Panc1 (cell line): ENCODE measurements at places on chromosomes 7 and 10.

- peak; percentile 61 for DNase-seq
These were observed 134.5 kb downstream of the NRBF2 start for GRCh38 chr10:63267414-63268148.

- DNase-seq, result no peak
These were observed 65.7 kb upstream of the FZD8 start for GRCh38 chr10:35707642-35708425.

DNA sequence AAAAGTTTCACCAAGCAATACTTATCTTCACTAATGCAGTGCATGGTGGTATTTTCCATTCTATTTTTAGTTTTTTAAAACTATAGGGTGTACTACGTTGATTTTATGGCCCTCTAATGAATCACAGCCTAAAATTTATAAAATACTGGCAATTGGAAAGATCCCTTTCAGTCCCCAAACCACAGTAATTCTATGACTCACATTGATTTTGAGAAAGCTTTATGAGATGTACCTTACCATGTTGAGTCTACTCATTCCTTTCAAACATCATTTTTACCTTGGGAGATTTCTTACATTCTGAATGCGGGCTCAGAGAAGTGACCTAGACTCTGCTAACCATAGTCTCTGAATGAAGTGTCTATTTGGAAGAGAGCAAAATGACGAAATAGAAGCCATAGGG lies 141.6 kb downstream of the GPR85 start:
- no peak for DNase-seq

- DNase-seq, result no peak
These were observed 222.2 kb downstream of the DNAJB6 start for GRCh38 chr7:157558875-157559595.

GRCh38 chr10:117342641-117343040 lies 32.6 kb downstream of the PDZD8 start:
- no peak for DNase-seq

- no peak for DNase-seq
These were observed 358.7 kb downstream of the PHF14 start for GRCh38 chr7:11332186-11332864.

GRCh38 chr7:157335991-157336382 lies 817 bp upstream of the DNAJB6 start:
- no peak for DNase-seq

DNA sequence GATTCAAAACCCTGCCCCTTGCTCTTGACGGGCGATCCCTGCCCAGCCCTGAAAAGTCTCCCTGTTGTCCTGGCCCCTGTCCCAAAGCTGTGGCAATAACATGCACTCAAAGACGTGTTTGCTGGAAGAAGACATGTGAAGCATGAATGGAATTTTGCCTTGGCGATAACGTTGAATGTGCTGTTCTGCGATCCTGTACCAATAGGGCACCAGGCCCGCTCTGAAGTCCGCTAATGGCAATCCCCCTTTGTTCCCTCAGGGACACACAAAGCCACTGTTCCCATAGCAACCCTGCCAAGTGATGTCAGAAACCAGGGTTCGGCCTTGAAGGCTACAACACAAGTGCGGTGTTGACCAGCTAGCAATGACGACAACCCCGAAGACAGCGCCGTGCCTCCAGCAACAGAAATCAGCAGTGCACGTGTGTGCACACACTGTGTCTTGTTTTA lies 284.6 kb downstream of the KLF6 start:
- DNase-seq, result no peak

DNA sequence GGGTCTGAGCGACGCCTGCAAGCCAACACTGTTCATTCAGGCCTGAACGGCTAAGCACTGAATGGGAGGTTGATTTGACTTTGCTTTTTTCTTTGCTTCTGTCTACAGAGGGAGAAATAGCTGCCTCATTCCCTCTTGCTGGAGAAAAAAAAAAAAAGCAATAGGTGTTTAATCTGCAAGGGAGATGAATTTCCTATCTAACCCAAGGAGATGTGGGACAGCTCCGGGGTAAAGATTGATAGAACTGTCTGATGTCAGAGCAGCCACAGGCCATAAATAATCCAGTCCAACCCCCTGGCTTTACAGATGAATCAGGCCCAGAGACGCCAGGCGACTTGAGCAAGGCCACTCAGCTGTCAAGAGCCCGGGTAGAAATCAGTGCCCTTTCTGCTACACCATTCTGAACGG lies 168.0 kb downstream of the ARHGAP12 start:
- DNase-seq, result no peak

GRCh38 chr7:115747174-115747573 lies 283.4 kb downstream of the TFEC start:
- no peak for DNase-seq

- DNase-seq, result no peak
These were observed 41.1 kb downstream of the CAV1 start for GRCh38 chr7:116565981-116566380.

- no peak for DNase-seq
These were observed 43.4 kb downstream of the PTTG1IP2 start for GRCh38 chr7:90512821-90513254.

DNA sequence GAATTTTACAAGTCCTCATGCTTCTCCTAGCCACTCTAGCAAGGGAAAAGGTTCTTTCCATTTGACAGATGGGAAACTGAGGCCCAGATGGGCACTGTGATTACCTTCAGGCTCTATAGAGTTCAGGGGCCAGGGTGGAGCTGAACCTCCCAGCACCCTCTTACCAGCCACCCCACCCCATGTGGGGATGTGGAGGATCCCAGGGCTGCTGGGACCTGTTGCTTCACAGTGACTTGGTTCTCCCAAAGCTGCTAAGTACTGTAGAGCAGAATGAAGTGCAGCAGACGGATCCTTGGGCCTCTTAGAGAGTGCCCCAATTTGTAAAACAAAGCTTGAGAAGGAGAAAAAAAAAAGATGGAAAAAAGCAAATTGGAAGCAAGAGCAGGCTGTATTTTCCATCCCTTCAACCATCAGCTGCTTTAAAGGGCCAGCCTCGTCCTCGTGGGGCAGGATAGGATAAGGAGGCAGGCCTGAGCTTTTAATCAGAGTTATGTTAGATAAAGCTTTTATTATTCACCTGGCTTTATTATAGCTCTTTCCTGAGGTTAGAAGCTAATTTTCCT lies 147.0 kb downstream of the CDH23 start:
- DNase-seq, result no peak

GRCh38 chr10:79209340-79209739 lies 137.9 kb upstream of the PPIF start:
- DNase-seq, result no peak

DNA sequence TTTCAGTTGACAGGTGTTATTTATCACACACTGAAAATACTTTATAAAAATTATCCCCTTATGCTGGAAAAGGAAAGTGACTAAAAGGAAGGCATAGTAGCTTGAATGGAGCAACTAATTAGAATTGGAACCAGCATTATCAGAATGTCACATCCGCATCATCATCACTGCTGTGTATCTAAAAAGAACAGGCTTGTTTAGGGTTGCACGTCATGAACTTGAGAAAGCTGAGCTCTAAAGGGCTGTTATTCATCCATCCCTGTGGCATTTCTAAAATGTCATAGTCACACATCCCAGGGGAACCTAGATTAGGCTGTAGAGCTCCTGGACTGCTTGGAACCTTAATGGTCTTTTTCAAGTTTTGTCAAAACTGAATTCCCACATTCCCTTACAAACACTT lies 54.4 kb downstream of the KLHDC10 start:
- no peak for DNase-seq

- no peak for DNase-seq
These were observed 129.2 kb downstream of the KCND2 start for GRCh38 chr7:120402079-120402767.

GRCh38 chr10:30172091-30172490 lies 112.7 kb upstream of the JCAD start:
- no peak for DNase-seq

DNA sequence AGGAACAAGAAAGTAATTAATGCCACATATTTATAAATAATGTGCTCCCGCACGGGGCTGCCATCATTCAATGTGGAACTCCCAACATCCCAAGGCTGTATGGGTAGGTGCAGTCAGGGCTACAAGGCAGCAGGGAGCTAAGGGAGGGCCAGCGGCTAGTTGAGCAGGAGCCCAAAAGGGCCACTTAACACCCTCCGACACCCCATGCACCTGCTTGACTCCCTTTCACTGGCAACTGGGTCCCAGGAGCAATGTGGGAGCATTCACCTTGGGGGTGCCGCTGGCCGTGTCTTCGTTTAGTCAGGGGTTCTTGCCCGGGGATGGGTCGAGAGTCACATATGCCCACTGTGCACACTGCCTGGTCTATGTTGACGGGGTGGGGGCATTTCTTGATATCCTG lies 27.9 kb downstream of the SCART1 start:
- DNase-seq, result no peak

GRCh38 chr10:69629897-69630650 lies at the start of gene FAM241B:
FAM241B (plus strand) TSS chr10:69630247; CDS start chr10:69631744, 1,497 bp downstream.
- DNase-seq, result no peak

- DNase-seq, result no peak
These were observed 13.4 kb downstream of the JCAD start for GRCh38 chr10:30045961-30046360.

GRCh38 chr7:37820708-37821468 lies 27.5 kb upstream of the NME8 start:
- no peak for DNase-seq
